Lung microvascular endothelial cell (primary cell): ENCODE measurements at places on chromosomes 6 and 20. TPM values are rescaled to one million over a fixed set of nuclear protein-coding genes. Genes with fewer than 3 reads are reported as not detected.

GRCh38 chr20:47734870-47735269 lies 50.4 kb downstream of the SULF2 start:
- no peak for DNase-seq

GRCh38 chr6:118968416-118968815 lies 33.5 kb upstream of the MCM9 start:
- DNase-seq = peak; percentile 39

DNA sequence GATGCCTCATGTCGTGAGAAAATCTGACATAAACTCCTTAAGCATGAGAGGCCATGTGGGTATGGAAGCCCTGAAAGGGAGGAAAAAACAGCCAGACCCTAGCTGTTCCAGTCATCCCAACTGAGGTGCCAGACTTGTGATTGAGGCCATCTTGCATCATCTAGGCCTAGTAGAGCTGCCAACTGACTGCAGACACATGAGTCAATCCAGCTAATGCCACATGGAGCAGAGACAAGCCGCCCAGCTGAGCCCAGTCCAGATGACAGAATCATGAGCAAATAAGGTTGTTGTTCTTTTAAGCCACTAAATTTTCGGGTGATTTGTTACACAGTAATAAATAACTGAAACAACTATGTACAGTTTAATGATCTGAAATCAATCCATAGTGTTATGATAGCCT lies 680.9 kb downstream of the MAFB start:
- DNase-seq = no peak

The DCDC2 gene
- not detected in 2 replicates for total RNA-seq

The FBXO9 gene
- total RNA-seq = 19.4 and 25.2 TPM in 2 replicates

The TFAP2C gene
- not detected in 2 replicates for total RNA-seq

- DNase-seq = peak; percentile 91
Measured at GRCh38 chr6:33589731-33590530, 9.9 kb upstream of the BAK1 start.

DNA sequence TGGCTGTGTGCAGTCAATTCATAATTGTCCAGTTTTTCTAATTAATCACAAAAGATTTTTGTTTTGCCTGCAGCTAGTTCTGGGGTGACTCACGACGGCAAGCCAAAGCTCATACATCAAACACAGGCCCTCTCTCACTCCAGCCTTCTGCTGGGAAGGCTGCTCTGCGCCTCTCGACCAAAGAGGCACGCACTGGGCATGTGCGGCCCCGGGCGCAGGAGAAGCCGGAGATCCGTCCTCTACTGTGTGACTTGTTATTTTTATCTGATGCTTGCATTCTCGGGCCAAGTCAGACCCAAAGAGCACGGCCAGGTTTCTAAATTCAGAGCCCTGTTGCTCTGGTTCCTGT lies 98.5 kb downstream of the TFAP2A start:
- no peak for DNase-seq

The C6orf120 gene
- 18.1 and 22.6 TPM in 2 replicates for total RNA-seq

The DSP gene
- total RNA-seq = 19.2 and 76.0 TPM in 2 replicates

- DNase-seq = no peak
Measured at GRCh38 chr6:39517756-39518155, 195.3 kb upstream of the KCNK16 start.

The PTGIS gene
- 0.20 and 0.44 TPM in 2 replicates for total RNA-seq

- DNase-seq = no peak
Measured at GRCh38 chr6:42040856-42041480, 9.4 kb upstream of the TAF8 start.

The MAS1 gene
- not detected in 2 replicates for total RNA-seq

GRCh38 chr6:149254253-149254652 lies 63.3 kb upstream of the TAB2 start:
- DNase-seq = no peak

DNA sequence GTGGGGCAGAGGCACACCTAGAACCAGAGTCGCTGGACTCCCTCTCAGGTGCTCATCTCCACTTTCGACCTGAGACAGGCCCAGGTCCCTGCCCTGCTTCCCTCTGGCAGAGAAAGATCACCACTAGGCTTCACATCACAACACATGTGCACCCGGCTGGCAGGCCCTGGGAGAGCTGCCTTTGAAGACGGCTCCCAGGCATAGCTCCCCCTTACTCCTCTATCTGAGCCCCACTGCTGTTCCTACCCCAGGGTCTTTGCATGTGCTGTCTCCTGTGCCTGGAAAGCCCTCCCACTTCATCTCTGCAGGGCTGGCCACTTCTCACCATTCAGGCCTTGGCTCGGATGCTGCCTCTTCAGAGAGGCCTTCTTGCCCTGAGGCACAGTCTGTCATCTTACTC lies 89.2 kb downstream of the NOL4L start:
- no peak for DNase-seq

DNA sequence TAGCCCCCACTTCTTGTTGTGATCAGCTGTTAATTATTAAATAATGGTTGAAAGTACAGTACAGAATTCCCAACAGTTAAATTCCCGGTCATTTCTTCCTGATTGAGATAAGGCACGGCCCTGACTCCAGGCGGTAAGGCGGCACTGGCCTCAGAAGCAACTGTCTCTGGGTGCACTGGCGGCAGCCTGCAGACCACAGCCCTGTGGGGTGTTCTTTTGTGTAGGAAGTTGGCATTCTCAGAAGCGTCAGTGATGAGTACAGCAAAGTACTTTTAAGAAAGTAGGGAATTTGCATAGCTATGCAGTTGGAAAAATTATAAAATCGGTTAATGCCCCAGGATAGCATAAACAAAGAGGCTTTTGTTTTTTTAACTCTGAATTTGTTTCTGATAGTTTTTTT lies 50.5 kb downstream of the SAMD5 start:
- DNase-seq = no peak

DNA sequence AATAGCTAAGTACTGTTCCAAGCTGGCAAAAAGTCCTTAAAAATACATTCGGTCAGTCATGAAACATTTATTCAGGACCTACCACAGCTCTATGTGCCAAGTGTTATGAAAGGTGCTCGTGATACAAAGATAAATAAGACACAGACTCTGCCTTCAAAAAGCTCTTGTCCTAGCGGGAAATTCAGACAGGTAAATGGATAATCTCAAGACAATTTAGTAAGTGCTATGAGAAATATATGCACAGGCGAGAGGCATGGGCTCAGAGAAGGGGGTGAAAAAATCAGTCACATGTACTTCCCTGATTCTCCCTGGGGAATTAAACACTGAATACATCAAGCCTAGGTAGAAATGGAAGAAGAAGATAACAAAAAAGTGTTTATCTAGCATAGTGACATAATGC lies 49.8 kb upstream of the HEY2 start:
- no peak for DNase-seq

- DNase-seq = no peak
Measured at GRCh38 chr20:58763076-58763475, 70.5 kb downstream of the NPEPL1 start.

DNA sequence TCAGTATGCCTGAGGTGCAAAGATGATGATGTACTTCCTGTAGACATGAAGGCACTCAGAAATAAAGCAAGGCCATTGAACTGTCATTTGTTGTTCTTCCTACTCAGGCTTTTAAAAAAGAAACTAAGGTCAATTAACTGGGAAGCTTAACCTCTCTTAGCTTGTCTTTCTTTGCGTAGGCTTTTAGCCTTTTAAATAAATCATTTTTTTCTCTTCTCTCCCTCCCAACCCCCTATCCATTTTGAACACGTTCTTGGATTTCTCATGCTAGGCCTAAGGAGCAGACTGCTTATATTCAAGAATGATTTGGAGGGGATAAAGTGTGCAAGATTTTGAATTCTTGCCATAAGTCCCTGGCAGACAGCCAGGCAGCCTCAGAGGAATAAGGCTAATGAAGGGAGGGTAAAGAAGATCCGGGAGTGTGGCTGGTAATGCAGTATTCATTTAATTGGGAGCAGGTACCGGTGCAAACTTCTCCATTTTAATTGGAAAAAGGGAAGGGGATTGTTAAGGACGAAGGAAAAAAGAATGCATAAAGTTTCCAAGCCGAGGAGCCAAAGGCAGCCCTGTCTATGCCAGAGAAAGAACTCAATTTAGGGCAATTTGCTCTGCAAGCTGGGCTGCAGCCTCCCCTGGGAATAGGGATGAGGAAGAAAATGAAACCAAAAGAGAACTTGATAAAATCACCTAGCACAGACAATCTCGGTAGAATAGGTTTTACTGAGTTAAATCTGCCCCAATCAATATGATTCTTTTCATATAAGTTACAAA lies 343.8 kb upstream of the MMS22L start:
- DNase-seq = no peak

DNA sequence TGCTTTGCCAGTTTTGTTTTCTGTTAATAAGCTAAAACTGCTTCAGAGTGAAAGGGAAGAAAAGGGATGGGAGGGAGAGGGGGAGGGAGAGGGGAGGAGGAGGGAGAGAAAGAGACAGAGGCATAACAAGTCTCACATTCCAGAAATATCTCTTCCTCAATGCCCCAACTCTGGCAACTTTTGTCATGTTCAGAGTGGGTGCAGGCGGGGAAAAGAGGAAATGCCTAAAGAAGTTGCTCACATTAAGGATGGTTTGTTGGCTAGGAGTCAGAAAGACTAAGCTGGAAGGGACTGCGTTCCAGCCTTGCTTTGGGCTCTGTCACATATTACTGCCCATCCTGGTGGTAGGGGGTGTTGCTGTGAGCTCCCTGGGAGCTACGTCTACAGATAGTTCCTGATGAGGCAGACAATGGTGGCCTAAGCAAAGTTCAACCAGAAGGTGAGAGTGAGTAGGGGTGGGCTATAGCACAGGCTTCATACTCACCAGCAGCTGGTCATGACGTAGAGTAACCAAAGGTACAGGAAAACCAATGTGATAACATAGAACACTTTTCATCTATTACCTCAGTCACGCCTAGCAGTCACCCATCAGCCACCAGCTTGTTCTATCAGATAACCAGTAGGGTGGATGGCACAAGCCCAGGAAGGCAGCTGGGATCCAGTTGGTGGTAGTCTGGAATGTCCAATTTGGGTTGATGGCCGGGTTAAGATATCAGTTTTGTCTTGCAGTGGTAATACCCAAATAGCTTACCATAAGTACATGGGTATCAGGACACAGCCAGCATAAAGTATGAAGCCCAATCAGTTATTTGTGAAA lies 2.1 kb downstream of the TSPYL4 start:
- peak; percentile 60 for DNase-seq

GRCh38 chr6:152503546-152503945 lies 133.6 kb downstream of the SYNE1 start:
- no peak for DNase-seq

The SEC63 gene
- total RNA-seq = 11.8 and 13.7 TPM in 2 replicates

DNA sequence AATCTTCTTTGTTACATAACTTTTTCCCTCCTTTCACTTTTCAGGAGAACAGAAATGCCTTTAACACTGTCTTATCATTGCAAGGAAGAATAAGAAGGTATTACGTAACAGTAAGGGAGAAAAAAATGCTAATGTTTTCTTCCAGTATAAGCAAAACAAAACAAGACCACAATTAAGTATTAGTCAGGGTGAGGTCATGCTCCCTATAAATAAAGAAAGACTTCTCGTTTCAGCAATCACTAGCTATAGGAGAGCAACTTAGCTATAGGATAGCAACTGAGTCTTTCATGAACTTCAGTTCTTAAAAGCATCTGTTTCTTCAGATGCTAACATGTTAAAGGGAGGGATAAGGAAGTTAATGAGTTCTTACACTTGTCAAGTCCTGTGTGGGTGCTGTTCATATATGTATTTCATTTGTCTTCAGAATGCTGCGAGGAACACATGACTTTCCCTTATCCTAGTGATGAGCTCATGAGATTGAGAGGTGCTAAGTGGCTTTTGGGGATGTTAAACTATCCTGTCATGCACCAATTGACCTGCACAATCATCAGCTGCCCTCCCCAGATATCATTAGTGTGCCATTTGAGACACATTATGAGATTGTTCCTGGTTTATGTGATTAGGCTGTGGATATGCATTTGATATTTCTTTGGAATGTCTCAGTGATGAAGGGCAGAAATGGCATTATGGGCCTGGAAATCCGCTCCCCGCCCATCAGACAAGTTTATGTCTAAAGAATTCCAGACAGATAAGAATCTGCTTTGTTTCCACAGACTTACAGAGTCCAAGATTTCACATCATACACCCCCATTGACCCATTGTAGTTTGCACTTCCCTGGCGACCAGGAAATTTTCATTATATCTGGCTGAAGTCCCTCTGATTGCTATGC lies 37.5 kb downstream of the LAMA4 start:
- DNase-seq = peak; percentile 64

The C6orf15 gene
- total RNA-seq = not detected in 2 replicates

The PRL gene
- not detected in 2 replicates for total RNA-seq
